Aorta (tissue), 5 donors: ENCODE measurements at places on chromosomes 4 and X. TPM values are rescaled to one million over a fixed set of nuclear protein-coding genes. Genes with fewer than 3 reads are reported as not detected.

The STAP1 gene
- polyA plus RNA-seq = not detected

- DNase-seq = no peak
- no peaks in the 10 kb centered on the region for H3K27me3 ChIP-seq
- H3K36me3 ChIP-seq = no peaks in the 10 kb centered on the region
- no peak overlapping the region for H3K4me3 ChIP-seq
- peaks cover 3% of the 10 kb centered on the region for H3K4me1 ChIP-seq
These were observed 27.8 kb upstream of the LIMCH1 start for GRCh38 chr4:41510179-41510578.

- no peak overlapping the region for H3K27ac ChIP-seq
- H3K4me1 ChIP-seq = no peaks in the 10 kb centered on the region
- H3K27me3 ChIP-seq = no peaks in the 10 kb centered on the region
- no peak for DNase-seq
- no peak overlapping the region for H3K4me3 ChIP-seq
- no peaks in the 10 kb centered on the region for H3K36me3 ChIP-seq
These were observed 26.9 kb upstream of the PASD1 start for GRCh38 chrX:151536571-151536970.

- no peaks in the 10 kb centered on the region for H3K4me1 ChIP-seq
- peak overlapping the region; percentile 42 for H3K4me3 ChIP-seq
- no peaks in the 10 kb centered on the region for H3K36me3 ChIP-seq
- no peak for DNase-seq
- no peak overlapping the region for H3K27ac ChIP-seq
- H3K27me3 ChIP-seq = no peaks in the 10 kb centered on the region
These were observed 568.1 kb upstream of the DIPK2B start for GRCh38 chrX:45768666-45769236.

DNA sequence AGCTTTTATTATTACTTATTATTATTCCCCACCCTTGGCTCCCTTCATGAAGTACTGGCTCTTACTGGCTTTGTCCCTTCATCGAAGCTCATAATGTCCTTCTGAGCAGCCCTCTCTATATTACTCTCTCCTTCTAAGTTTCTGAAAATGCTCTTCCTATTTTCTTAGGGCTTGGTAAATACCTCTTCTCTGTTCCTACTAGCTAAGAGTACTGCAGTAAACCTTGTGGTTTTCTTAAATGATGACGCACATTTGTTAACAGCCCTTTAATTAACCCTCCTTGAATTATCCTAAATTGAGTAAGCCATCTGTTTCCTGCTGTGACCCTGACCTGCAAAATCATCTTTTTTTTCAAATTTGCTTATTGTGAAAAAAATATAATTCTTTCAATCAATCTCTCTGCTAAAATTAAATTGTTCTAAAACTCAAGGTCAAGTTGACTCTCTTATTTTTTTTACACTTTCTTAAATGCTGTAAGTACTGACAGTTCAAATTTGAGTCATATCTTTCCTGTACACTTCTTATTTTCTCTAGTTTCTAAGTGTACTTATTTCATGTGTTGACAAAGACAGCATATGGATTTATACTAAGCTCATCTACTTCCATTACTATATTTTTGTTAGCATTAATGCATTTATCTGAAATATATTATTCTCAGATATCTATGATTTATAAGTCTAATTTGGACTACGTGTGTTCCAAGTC is 148.9 kb downstream of the ADAM29 start:
- H3K4me1 ChIP-seq = peaks cover 8% of the 10 kb centered on the region
- H3K36me3 ChIP-seq = no peaks in the 10 kb centered on the region
- H3K27me3 ChIP-seq = no peaks in the 10 kb centered on the region
- no peak for DNase-seq
- no peak overlapping the region for H3K27ac ChIP-seq

DNA sequence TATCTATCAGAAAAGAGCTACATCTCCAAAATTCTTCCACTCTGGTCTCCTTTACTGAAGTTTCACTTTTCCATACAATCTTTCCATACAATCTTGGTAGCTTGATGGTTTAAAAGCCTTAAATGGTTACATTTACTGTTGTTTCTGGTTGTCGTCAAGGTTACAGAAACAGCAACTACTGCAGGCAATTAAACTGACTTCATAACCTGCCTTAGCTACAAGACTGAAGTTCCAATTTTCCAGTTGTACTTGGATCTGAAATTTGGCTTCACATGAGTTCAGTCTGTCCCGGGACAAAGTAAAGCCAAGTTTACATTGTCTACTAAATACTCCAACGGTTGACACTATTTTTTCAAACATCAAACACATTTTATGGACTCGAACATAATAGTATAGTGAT is 326.4 kb downstream of the ANKRD50 start:
- H3K27ac ChIP-seq = no peak overlapping the region
- no peak overlapping the region for H3K4me3 ChIP-seq
- H3K4me1 ChIP-seq = no peaks in the 10 kb centered on the region
- H3K36me3 ChIP-seq = no peaks in the 10 kb centered on the region
- no peaks in the 10 kb centered on the region for H3K27me3 ChIP-seq
- no peak for DNase-seq

- DNase-seq = peak; percentile 42
- no peaks in the 10 kb centered on the region for H3K36me3 ChIP-seq
- no peak overlapping the region for H3K4me3 ChIP-seq
- peaks cover 2% of the 10 kb centered on the region for H3K4me1 ChIP-seq
These were observed 22.1 kb downstream of the SLIT2 start for GRCh38 chr4:20273793-20274192.

The TMEM150C gene
- polyA plus RNA-seq = 0.05 TPM

GRCh38 chrX:84186603-84187532 is 1.1 kb downstream of the RPS6KA6 start:
- no peaks in the 10 kb centered on the region for H3K4me1 ChIP-seq
- H3K27ac ChIP-seq = no peak overlapping the region
- H3K4me3 ChIP-seq = peak overlapping the region; percentile 79
- H3K27me3 ChIP-seq = no peaks in the 10 kb centered on the region
- H3K36me3 ChIP-seq = no peaks in the 10 kb centered on the region

The LARP1B gene
- 15.2 TPM for polyA plus RNA-seq

The FUNDC1 gene
- polyA plus RNA-seq = 24.2 TPM

- H3K4me1 ChIP-seq = no peaks in the 10 kb centered on the region
- DNase-seq = no peak
- H3K36me3 ChIP-seq = no peaks in the 10 kb centered on the region
- no peak overlapping the region for H3K4me3 ChIP-seq
These were observed 27.9 kb upstream of the SLITRK4 start for GRCh38 chrX:143663755-143664154.

DNA sequence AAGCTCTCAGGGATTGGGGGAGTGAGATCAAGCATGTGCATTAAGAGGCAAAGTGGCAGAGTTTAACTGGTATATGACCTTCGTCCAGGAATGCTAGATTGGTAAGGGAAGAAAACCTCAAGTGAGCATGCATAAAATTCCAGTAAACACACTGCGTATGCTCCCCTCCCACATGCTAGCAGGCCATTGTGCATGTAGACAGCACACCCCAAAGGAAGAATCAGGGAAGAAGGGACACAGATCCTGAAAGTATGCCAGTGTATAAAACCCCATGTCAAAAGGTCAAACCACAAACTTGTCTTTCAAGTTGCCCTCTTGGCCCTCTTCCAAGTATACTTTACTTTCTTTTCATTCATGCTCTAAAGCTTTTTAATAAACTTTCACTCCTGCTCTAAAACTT is 405.2 kb upstream of the CNKSR2 start:
- H3K36me3 ChIP-seq = no peaks in the 10 kb centered on the region
- no peak for DNase-seq
- H3K27me3 ChIP-seq = no peaks in the 10 kb centered on the region
- no peaks in the 10 kb centered on the region for H3K4me1 ChIP-seq
- no peak overlapping the region for H3K27ac ChIP-seq

GRCh38 chr4:74104145-74104544 is 5.2 kb upstream of the CXCL2 start:
- H3K4me3 ChIP-seq = no peak overlapping the region
- no peaks in the 10 kb centered on the region for H3K4me1 ChIP-seq
- H3K27ac ChIP-seq = no peak overlapping the region
- no peaks in the 10 kb centered on the region for H3K36me3 ChIP-seq
- no peak for DNase-seq

DNA sequence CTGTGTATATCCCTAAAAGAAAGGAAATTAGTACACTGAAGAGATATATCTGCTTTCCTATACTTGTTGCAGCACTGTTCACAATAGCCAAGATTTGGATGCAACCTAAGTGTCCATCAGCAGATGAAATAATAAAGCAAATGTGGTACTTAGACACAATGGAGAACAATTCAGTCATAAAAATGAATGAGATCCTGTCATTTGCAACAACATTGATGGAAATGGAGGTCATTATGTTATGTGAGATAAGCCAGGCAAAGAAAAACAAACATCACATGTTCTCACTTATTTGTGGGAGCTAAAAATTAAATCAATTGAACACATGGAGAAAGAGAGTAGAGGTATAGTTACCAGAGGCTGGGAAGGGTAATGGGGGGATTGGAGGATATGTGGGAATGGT is 611.9 kb downstream of the STPG2 start:
- no peak overlapping the region for H3K4me3 ChIP-seq
- H3K27me3 ChIP-seq = no peaks in the 10 kb centered on the region
- H3K36me3 ChIP-seq = no peaks in the 10 kb centered on the region
- no peaks in the 10 kb centered on the region for H3K4me1 ChIP-seq
- no peak overlapping the region for H3K27ac ChIP-seq
- no peak for DNase-seq

DNA sequence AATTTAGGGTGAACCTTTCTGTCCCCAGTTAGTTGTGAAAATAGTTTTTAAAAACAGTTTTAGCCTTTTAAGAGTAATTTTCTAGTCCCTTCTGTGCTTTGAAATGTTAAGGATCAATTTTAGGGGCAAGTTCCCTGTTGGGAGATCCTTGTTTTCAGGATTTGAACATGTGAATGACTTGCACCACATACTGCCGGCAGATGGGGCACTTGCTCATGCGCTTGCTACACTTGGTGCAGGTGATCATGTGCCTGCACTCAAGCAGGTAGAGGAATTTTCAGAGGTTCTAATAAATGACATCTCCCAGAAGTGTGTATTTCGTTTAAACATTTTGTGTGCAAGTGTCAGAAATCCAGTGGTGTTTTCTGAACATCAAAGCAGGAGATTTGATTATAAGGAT is 195.9 kb downstream of the CHM start:
- no peaks in the 10 kb centered on the region for H3K27me3 ChIP-seq
- no peaks in the 10 kb centered on the region for H3K4me1 ChIP-seq
- no peak for DNase-seq
- no peak overlapping the region for H3K27ac ChIP-seq
- H3K36me3 ChIP-seq = no peaks in the 10 kb centered on the region
- H3K4me3 ChIP-seq = no peak overlapping the region

The TMEM144 gene
- polyA plus RNA-seq = 5.2 TPM

- no peaks in the 10 kb centered on the region for H3K4me1 ChIP-seq
- no peaks in the 10 kb centered on the region for H3K36me3 ChIP-seq
- H3K27ac ChIP-seq = no peak overlapping the region
- H3K4me3 ChIP-seq = no peak overlapping the region
- no peak for DNase-seq
- no peaks in the 10 kb centered on the region for H3K27me3 ChIP-seq
These were observed 767.5 kb downstream of the DMD start for GRCh38 chrX:32443841-32444240.

DNA sequence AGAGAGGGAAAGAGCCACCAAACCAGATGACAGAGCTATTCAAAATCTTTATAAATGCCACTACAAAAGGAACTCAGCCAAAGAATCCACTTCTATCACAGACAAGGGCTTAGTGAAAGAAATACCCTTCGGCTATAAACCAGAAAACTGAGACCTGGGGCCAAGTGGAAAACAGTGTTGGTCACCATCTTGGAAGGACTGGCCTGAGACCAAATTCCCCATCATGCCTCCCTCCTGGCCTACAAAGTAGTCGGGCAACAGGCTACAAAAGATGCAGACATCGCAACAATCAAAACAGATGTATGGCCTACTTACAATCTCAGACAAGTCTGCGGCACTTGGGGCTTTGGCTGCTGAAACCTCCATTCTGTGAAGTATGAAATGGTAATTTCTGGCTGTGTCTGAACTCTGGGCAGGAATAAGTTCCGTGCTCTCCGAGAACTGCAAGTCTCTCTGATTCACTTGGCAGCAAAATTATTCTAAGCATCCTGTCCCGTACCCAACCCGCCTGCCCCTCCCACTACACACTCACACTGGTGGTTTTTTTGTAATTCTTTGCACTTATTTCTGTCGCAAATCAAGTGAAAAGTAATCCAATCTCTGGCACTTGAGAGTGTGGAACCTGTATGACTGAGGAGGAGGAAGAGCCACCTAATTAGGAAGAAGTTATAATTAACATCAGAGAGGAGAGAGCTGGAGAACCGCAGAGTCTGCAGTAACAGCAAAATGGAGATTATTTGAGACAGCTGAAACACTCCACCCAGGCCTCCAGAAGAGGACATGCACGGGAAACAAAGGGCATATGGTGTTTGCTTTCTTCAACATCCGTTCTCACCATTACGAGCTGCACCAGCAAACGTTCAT is 87.8 kb downstream of the SH3KBP1 start:
- DNase-seq = no peak
- H3K4me1 ChIP-seq = no peaks in the 10 kb centered on the region
- H3K36me3 ChIP-seq = no peaks in the 10 kb centered on the region
- H3K27ac ChIP-seq = no peak overlapping the region
- no peak overlapping the region for H3K4me3 ChIP-seq

- DNase-seq = no peak
- H3K36me3 ChIP-seq = no peaks in the 10 kb centered on the region
- H3K4me1 ChIP-seq = no peaks in the 10 kb centered on the region
- H3K27me3 ChIP-seq = no peaks in the 10 kb centered on the region
These were observed 59.7 kb upstream of the IL15 start for GRCh38 chr4:141576585-141577110.

The SPACA5 gene
- polyA plus RNA-seq = not detected

- no peaks in the 10 kb centered on the region for H3K27me3 ChIP-seq
- DNase-seq = no peak
- H3K4me3 ChIP-seq = no peak overlapping the region
- H3K4me1 ChIP-seq = no peaks in the 10 kb centered on the region
These were observed 26.1 kb downstream of the KLHL34 start for GRCh38 chrX:21632027-21632426.

The TMSB15B gene
- polyA plus RNA-seq = 31.9 TPM
